Endodermal cell (in vitro differentiated cells): ENCODE measurements at places on chromosomes 4 and X. TPM values are rescaled to one million over a fixed set of nuclear protein-coding genes. Genes with fewer than 3 reads are reported as not detected.

DNA sequence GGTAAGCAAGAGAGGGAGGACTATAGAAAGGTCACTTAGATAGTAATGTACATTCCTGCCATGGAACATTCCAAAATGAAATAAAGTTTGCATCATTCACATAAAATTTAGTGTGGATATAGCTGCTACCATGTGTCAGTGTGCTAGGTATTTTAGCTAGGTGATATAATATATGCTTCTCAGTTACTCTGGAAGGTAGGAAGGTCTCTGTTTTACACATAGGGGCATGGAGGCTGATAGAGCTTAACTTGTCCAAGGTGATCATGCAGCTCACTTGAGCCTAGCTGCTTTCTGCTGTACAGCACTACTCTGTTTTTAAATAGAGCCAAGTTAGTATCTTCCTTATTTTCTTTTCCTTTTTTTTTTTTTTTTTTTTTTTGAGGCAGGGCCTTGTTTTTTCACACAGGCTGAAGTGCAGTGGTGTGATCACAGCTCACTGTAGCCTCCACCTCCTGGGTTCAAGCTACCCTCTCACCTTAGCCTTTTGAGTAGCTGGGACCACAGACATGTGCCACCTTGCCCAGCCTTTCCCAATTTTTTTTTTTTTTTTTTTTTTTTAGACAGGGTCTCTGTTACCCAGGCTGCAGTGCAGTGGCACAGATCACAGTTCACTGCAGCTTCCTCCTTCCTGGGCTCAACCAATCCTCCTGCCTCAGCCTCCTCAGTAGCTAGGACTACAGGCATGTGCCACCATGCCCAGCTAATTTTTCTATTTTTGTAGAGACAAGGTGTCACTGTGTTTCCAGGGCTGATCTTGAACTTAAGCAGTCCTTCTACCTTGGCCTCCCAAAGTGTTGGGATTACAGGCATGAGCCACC is 10.4 kb downstream of the AFF1 start:
- H3K4me3 ChIP-seq = no peak overlapping the region
- H3K4me1 ChIP-seq = peaks cover 6% of the 10 kb centered on the region
- peak; percentile 17 for DNase-seq
- H3K27me3 ChIP-seq = no peaks in the 10 kb centered on the region

The NAT8L gene
- 4.4 to 6.4 TPM (median 6.3 TPM) in 3 replicates for total RNA-seq

- H3K36me3 ChIP-seq = no peaks in the 10 kb centered on the region
- peaks cover 5% of the 10 kb centered on the region for H3K4me1 ChIP-seq
- no peaks in the 10 kb centered on the region for H3K27me3 ChIP-seq
- no peak for DNase-seq
These were observed 10.1 kb downstream of the SORCS2 start for GRCh38 chr4:7202411-7202810.

The AVPR2 gene
- not detected in 2 replicates for total RNA-seq

- no peaks in the 10 kb centered on the region for H3K4me1 ChIP-seq
- no peak overlapping the region for H3K4me3 ChIP-seq
- DNase-seq = no peak
- H3K36me3 ChIP-seq = no peaks in the 10 kb centered on the region
- H3K27ac ChIP-seq = no peak overlapping the region
These were observed 49.0 kb upstream of the WDR17 start for GRCh38 chr4:176016601-176017000.

DNA sequence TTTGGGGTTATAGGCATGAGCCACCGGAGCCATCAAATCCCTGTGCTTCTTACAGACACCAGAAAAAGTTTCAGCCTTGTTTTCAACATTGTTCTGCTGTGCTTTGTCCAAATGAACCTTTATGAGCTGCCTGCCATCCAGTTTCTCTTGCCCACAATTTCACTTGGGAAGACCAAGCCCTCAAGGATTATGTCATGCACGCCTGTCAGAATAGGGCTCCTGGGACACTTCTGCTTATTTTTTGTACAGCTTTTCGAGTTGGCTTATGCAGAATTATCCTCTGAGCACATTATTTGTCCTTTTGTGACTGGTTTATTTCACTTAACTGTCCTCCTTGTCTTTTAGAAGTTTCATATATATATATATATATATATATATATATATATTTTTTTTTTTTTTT is 16.2 kb downstream of the UBE2K start:
- DNase-seq = no peak
- H3K4me3 ChIP-seq = no peak overlapping the region
- no peaks in the 10 kb centered on the region for H3K27me3 ChIP-seq
- H3K4me1 ChIP-seq = no peaks in the 10 kb centered on the region
- no peak overlapping the region for H3K27ac ChIP-seq
- peaks cover 22% of the 10 kb centered on the region for H3K36me3 ChIP-seq

DNA sequence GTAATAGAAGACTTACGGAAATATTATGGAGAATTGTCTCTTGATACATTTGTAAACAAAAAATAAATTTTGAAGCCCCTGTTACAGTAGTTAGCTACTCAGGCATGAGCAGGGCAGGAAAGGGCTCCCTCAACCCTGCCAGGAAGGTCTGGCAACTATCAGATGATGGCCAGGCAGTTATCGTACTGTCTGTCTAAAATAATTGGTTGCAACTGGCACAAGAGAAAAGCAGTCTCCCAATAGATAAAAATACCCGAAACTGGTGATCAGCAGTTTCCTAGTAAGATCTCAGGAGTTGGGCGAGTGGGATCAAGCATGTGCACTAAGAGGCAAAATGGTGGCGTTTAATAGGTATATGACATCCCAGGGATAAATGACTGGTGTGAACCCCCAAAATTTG is 1336.3 kb downstream of the C4orf33 start:
- H3K4me3 ChIP-seq = no peak overlapping the region
- no peak overlapping the region for H3K27ac ChIP-seq
- H3K36me3 ChIP-seq = no peaks in the 10 kb centered on the region
- H3K4me1 ChIP-seq = no peaks in the 10 kb centered on the region

The UGT2A1 gene
- total RNA-seq = not detected in 3 replicates

GRCh38 chr4:81335122-81335912 is 120.3 kb upstream of the PRKG2 start:
- DNase-seq = no peak
- H3K27ac ChIP-seq = no peak overlapping the region
- no peaks in the 10 kb centered on the region for H3K4me1 ChIP-seq
- H3K4me3 ChIP-seq = no peak overlapping the region
- no peaks in the 10 kb centered on the region for H3K36me3 ChIP-seq
- H3K27me3 ChIP-seq = no peaks in the 10 kb centered on the region

- H3K27ac ChIP-seq = no peak overlapping the region
- DNase-seq = peak; percentile 60
- peaks cover 11% of the 10 kb centered on the region for H3K4me1 ChIP-seq
- no peaks in the 10 kb centered on the region for H3K27me3 ChIP-seq
- no peaks in the 10 kb centered on the region for H3K36me3 ChIP-seq
These were observed 20.8 kb downstream of the IRF2 start for GRCh38 chr4:184453365-184454160.

DNA sequence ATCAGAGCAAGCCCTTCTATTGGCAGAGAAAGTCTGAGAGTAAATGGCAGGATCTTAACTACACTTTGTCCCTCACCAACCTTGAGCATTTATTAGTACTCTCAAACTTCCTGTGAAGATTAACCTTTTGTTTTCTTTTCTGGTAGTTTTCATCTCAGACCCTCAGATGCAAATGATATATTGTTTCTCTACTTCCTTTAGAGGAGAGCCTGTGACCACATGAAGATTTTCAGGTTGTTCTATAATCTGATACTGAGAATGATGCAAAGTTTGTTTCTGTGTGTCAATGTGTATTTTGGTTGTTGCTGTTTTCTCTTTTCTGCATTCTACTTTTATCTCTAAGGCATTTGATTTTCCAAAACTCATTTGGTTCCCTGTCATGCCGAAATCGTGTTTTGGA is 165.8 kb upstream of the CYSLTR1 start:
- H3K27me3 ChIP-seq = no peaks in the 10 kb centered on the region
- H3K27ac ChIP-seq = no peak overlapping the region
- H3K4me1 ChIP-seq = no peaks in the 10 kb centered on the region

DNA sequence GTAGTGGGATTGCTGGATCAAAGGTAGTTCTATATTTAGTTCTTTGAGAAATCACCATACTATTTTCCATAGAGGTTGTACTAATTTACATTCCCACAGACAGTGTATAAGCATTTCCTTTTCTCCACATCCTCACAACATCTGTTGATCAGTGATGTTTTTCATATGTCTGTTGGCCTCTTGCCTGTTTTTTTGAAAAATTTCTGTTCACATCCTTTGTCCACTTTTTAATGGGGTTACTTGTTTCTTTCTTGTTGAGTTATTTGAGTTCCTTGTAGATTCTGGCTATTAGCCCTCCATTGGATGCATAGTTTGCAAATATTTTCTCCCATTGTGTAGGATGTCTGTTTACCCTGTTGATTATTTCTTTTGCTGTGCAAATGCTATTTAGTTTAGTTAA is 72.6 kb downstream of the STOX2 start:
- H3K27ac ChIP-seq = no peak overlapping the region
- H3K27me3 ChIP-seq = no peaks in the 10 kb centered on the region
- DNase-seq = no peak
- H3K36me3 ChIP-seq = no peaks in the 10 kb centered on the region

GRCh38 chr4:170014359-170015011 is 11.7 kb downstream of the MFAP3L start:
- H3K4me1 ChIP-seq = peaks cover 13% of the 10 kb centered on the region
- H3K36me3 ChIP-seq = no peaks in the 10 kb centered on the region
- H3K4me3 ChIP-seq = no peak overlapping the region
- no peak overlapping the region for H3K27ac ChIP-seq
- peaks cover under 1% of the 10 kb centered on the region for H3K27me3 ChIP-seq
- DNase-seq = no peak

The GPR82 gene
- not detected in 3 replicates for total RNA-seq

DNA sequence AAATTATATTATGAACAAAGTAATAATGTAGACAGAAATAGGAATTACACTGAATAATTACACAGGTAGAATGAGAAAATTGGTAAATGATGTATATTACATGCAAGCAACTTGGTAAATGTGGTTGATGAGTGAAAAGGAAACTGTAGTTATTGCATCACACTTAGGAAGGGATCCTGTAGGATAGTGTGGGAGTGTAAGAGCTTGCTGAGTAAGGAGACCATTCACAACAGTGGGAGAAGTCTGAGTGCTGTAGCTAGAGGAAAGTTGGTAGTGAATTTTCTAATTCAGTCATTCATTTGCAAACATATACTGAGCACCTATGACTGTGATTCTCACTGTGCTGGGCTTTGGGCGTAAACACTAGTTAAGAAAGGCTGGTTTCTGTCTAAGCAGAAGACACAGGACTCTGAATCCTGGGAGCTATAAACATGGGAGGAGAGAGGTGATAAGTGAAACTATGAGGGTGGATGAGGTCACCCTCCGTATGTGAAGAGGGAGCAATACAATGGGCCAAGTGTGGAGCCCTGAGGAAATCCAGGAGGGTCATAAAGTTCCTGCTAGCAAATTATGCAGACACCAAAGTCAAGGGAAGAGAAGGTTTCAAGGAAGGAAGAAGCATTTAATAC is 14.2 kb upstream of the CPE start:
- no peak overlapping the region for H3K4me3 ChIP-seq
- no peaks in the 10 kb centered on the region for H3K36me3 ChIP-seq
- H3K27me3 ChIP-seq = no peaks in the 10 kb centered on the region
- no peak for DNase-seq
- no peak overlapping the region for H3K27ac ChIP-seq
